ENCODE measurements at places on chromosomes 12 and 14. TPM values are rescaled to one million over a fixed set of nuclear protein-coding genes. Genes with fewer than 3 reads are reported as not detected.
A peak's percentile ranks its signal among the peaks of the same experiment; 100 is the strongest.

GRCh38 chr12:128554546-128555304, 269.0 kb downstream of the SLC15A4 start:
- H3K36me3 ChIP-seq = no peaks in the 10 kb centered on the region
- no peaks in the 10 kb centered on the region for H3K4me1 ChIP-seq
- H3K27me3 ChIP-seq = no peaks in the 10 kb centered on the region
- no peak overlapping the region for H3K27ac ChIP-seq

GRCh38 chr12:19630536-19630935, 191.2 kb downstream of the AEBP2 start:
- no peaks in the 10 kb centered on the region for H3K4me1 ChIP-seq
- no peak for DNase-seq
- H3K27ac ChIP-seq = no peak overlapping the region
- no peak overlapping the region for H3K4me3 ChIP-seq
- no peaks in the 10 kb centered on the region for H3K36me3 ChIP-seq

DNA sequence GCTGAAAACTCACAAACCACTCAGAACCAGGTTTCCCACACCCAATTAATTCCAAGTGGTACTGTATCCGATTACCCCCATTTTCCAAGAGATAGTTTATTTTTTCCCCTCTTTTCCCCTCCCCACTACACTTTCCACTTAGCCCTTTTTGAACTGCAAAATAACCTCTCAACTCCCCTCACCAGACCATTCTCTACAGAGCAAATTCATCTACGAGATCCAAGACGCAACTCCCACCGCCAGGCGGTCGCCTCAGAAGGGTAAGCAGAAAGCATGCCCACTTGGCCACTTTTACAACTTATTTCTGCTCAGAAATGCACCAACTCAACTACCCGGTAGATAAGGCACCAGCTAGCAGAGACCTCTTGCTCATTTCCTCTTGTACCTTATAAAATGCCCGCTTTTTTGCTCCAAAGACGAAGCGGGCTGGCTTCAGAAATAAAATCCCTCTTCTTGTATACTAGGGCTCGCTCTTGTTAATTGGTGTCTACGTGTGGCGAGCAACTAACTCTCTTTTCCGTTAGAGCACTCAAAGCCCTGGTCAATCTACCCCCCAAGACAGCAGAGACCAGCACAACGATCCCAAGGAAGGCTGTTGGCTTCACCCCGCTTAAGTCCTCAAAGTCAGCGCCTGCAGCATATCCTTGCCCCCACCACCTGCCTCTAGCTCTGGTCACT, 910 bp upstream of the SRP54 start:
- H3K27ac ChIP-seq = peak overlapping the region; percentile 98
- peak overlapping the region; percentile 80 for H3K4me3 ChIP-seq
- no peaks in the 10 kb centered on the region for H3K36me3 ChIP-seq
- no peaks in the 10 kb centered on the region for H3K27me3 ChIP-seq

- no peak overlapping the region for H3K27ac ChIP-seq
- H3K36me3 ChIP-seq = no peaks in the 10 kb centered on the region
- H3K4me1 ChIP-seq = no peaks in the 10 kb centered on the region
- no peaks in the 10 kb centered on the region for H3K27me3 ChIP-seq
- no peak overlapping the region for H3K4me3 ChIP-seq
Observed at GRCh38 chr14:58963873-58964597, 224.4 kb upstream of the DAAM1 start.

GRCh38 chr12:90945070-90945649, 9.8 kb downstream of the CCER1 start:
- H3K27ac ChIP-seq = no peak overlapping the region
- H3K36me3 ChIP-seq = no peaks in the 10 kb centered on the region
- H3K4me1 ChIP-seq = no peaks in the 10 kb centered on the region

KRT74 gene
- not detected for total RNA-seq

TPH2 gene
- not detected for total RNA-seq

GRCh38 chr12:96882862-96883261, 24.2 kb upstream of the NEDD1 start:
- H3K27ac ChIP-seq = no peak overlapping the region
- no peaks in the 10 kb centered on the region for H3K4me1 ChIP-seq
- no peaks in the 10 kb centered on the region for H3K36me3 ChIP-seq

Data from spleen (tissue), 13 donors.